Skin of body (tissue), 3 donors: ENCODE measurements at places on chromosomes 1 and 21.

DNA sequence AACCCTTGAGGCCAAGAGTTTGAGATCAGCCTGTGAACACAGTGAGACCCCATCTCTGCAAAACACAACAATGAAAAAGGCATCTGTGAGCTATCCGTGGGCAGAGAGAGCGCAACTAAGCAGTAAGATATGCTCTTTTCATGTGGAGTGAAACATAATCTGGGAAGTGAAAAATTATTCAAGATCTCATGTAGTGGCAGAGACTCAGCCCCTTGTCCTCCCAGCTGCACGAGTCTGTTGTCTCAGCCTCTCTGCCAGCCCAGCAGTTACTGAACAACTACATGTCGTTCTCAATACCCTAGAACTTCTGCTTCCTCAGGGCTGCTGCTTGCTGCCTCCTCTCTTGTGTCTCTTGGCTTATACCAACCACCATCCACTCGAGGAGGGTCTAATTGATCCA lies 61.3 kb upstream of the WDR26 start:
- no peak for DNase-seq

DNA sequence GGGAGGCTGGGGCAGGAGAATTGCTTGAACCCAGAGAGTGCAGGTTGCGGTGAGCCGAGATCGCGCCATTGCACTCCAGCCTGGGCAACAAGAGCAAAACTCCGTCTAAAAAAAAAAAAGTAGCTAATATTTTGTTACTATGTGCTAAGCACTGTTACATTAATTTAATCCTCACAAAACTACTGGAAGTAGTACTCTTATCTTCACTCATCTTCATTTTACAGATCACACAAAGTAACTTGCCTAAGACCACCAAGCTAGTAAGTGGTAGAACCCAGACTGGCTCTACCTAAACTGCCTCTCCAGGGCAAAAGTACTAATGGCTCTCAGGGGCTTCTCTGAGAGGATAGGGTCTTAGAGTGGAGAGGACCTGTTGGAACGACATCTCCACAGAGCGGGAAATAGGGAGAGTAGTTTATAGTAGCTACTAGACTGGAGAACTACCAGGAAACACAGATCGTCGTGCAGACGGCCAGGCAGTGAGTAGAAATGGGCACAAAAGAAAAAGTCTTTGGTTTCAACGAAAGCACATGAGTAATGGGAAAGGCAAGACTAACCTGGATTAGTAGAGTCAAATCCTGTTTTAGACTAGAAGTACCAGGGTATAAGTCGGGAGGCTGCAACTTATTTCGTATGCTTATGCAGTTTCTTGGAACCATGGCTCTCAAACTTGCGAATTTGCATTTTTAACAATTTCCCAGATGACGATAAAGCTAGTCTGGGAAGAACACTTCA lies 1.4 kb downstream of the CLCC1 start:
- DNase-seq: no peak

- no peak for DNase-seq
These were observed 4.5 kb downstream of the EPHA2 start for GRCh38 chr1:16151196-16151994.

- peak; percentile 89 for DNase-seq
These were observed 33.3 kb upstream of the FAM3B start for GRCh38 chr21:41283211-41283818.

DNA sequence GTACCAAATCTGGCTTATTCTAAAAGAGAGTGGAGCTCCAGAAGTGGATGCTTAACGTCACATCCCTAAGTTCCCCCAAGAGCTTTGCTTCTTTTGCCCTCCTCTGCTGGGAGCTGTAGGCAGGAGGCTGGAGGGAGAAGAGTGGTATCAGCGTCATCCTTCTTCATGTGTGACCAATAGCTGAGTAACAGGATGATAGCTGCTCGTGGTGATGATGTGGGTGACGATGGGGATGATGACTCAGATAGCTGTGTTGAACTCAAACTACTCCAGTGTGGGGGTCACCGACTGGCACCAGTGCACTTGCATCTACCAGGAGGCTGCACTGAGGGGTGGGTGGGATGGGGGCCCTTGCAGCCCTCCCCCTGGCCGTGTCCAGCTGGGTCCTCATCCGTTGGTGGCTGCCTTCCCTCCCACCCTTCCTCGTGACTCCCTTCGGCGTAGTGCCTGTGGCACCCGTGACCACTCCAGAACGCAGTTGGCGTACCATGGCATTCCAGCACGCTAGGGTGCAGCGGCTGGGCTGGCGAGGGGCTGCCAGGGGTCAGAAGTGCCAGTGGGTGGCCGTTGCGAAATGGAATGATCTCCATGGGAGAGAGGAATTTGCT lies 1.1 kb downstream of the IGFN1 start:
- no peak for DNase-seq
